ENCODE measurements at places on chromosomes 5 and 9.

DNA sequence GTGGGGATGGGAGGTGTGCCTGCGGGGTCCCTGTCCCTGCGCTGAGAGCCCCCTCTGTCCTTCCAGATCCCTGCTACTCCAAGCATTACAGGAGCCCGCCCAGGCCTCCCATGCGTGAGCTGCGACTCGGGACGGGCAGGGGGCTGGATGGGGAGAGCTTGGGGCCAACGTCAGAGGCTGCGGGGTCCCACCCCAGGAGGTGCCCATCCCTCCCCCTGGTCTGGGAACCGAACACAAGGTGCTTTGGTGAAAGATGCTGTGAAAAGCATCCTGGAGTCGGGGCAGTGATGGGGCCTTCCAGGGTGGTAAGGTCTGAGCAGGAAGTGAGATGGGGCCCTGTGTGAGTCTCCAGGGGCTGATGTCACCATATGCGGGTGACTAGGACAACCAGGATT lies 2.7 kb downstream of the LCN9 start:
- DNase-seq = no peak

- DNase-seq = no peak
Measured at GRCh38 chr5:157067005-157067404, 8.1 kb upstream of the HAVCR1 start.

DNA sequence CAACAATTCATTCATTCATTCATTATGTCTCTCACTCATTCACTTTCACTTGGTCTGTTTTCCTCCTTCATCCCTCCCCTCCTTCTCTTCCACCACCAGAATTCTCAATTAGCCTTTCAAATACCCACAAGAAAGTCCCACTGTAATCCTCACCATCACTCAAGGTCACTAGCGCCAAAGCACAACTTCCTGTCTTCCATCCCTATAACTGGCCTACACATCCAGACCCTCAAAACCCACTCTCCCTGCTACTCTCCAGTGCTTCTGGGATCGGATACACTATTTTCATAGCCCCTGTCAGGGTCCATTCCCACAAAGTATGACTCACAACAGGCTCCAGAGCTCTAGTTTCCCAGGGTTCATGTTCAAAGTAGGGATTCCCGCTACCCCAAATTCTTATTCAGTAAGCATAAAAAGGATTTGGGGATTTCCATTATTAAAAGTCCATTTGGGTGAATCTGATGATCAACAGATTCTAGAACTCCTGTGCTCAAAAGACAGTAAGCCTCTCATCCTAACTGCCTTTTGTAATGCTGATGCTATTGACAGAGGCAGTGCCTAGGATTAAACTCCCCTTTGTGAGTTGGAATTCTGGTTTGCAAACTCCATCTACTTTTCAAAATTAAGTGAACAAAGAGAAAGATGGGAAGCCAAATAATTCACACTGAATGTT lies 250.9 kb downstream of the SEMA5A start:
- DNase-seq = no peak

- no peak for DNase-seq
Measured at GRCh38 chr5:6573651-6574101, 59.2 kb downstream of the NSUN2 start.

- no peak for DNase-seq
Measured at GRCh38 chr5:143916451-143916850, 104.5 kb downstream of the HMHB1 start.

DNA sequence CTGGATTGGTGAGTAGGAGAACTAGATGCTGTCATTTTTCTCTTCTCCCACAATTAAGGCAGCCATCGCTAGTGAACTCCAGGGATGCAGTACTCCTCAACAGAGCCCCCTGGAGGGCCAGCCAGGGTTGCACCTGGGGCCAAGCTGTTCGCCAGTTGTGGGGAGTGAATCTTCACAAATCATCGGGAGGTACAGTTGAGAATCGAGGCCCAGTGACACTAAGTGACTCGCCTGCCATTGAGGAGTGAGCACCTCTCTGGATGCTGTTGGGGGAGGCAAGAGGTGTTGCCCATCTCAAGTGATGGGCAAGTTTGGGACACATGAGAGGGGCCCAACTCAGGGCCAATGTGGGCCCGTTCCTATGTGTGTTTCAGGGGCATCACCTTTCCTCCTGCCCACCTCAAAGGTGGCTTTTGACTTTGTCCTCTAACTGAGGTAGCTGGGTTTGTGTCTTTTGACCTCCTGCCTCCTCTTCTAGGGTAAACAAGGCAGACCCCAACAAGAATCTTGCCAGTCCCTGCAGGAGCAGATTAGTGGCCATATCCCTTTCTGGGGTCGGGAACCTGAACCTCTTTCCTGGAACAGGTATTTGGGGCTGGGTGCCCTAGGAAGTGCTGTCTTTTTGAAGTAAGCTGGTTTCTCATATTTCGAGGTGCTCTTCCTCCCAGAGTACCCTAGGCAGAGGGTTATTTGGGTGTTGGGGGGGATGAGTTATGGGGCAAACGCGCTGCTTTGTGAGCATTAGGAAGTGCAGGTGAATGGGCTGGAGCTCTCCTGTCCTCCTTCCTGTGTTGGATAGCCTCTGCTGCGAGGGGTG lies 181.2 kb downstream of the MACROH2A1 start:
- no peak for DNase-seq

GRCh38 chr5:92023555-92023954 lies 640.4 kb upstream of the ARRDC3 start:
- DNase-seq = no peak

DNA sequence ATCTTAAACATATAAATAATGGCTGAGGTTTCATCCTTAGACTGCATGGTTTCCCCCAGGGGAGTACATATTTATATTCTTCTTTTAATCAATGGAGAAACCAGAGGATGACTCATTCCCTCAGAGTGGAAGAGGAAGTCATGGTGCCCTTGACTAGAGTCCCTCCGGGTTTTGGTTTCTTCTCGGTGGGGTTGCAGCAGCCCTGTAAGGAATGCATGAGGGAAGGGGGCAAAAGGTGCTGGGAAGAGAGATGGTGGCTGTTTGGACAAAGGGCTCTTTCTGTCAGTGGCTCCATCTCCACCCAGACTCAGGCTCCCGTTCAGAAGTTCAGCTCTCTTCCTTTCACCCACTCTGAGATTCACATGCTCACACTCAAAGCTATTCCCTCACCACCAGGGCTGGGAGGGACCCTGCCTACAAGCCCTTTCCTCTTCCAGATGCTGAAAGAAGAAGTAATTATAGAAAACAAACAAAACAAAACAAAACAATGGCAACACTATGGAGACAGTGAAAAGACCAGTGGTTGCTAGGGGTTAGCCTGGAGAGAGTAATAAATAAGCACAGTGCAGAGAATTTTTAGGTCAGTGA lies 129.8 kb upstream of the IL12B start:
- DNase-seq = no peak
